ENCODE measurements at places on chromosomes 6 and 20.

DNA sequence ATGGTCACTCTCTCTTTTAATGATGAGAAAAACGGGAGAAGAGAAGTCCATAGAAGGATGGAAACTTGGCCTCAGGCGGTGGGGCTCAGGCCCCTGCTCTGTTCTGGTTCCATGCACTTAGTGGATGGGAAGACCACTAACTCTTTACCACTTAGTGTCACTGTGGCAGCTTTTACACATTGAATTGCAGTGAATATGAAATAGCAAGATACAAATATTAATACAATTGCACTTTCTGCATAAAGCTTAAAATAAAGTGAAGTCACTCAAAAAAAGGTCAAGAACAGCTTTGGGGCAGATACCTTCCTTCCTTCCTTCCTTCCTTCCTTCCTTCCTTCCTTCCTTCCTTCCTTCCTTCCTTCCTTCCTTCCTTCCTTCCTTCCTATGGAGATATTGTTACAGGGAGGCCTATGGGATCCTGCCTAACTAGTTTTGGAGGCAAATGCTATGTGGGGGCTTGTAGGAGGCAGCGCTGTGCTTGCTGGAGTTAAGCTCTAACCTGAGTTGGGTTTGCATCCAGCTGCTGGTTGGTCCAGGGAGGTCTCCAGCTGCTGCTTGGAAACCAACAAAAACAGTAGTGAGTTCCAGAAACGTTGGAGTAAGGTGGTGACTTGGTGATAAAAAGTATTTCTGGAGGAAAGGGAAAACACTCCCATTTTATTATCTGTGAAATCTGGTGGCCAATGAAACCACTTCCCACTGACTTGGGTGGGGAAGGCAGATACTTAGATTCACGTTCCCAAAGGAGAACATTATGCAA, 62.3 kb upstream of the NKX2-2 start:
- DNase-seq = no peak

GRCh38 chr20:7378864-7379605, 561.2 kb downstream of the HAO1 start:
- DNase-seq = no peak

GRCh38 chr6:13302751-13303667, 25.3 kb downstream of the TBC1D7 start:
- no peak for DNase-seq

- DNase-seq = no peak
Measured at GRCh38 chr20:38307371-38308046, 3.6 kb downstream of the BPI start.

DNA sequence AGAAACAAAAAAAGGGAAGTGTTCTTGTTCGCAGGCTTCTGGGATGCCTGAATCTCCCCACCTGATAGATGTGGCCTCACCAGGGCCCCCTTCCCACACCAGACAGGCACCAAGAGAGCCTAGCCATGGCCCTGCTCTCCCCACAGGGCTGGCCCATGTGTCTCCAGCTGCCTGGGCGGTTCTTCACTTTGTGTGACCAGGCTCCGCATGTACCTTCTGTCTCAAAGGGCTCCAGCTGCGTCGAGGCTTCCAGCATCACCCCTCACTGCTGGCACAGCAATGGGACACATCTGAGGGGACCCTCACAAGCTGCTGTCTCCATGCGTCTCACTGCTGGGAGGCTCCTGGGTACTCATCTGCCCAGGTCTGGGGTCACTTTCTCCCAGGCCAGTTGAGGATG, 362.9 kb downstream of the ZFAND3 start:
- no peak for DNase-seq

DNA sequence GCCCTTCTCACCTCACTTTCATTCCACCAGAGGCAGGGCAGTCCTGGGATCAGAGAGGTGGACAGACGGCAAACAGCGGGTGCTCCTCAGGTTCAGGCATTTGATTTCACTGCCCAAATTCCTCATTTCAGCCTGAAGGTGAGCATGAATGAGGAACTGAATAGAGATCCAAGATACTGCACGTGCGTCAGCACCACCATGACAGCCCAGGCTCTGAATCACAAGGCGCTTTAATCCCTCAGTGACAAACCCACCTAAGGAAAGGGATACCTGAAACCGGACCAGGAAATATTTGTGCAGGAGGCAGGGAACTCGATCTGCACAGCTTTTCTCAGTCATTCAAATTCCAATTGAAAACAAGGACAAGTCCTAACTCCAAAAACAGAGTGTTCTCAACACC, 174.8 kb upstream of the HEY2 start:
- no peak for DNase-seq

DNA sequence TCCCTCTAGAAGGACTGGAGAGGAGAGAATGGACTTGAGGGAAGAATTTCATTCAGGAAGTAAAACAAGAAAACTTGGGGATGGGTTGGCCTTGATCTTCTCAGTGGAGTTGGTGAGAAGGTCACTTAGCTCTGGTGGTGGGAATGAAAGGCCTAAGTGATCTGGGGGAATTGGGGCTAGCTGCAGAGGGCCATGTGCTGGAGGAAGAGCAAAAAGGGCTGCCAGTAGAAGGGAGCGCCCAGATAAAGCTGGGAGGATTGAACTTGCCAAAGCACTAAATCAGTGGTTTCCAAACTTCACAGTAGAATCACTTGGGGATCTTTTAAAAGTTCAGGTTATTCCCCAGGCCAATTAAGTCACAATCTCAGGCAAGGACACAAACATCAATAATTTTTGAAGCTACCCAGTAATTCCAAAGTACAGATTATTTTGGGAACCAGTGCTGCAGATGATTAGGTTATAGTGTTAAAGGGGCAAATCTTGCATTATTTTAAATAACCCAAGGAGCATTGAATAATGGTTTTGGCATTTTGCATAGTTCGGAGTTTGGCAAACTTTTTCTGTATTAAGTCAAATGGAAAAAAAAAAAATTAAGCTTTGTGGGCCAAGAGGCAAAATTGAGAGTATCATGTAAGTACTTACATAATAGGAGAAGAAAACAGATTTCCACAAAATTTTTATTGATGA, 36.5 kb upstream of the RFPL4B start:
- no peak for DNase-seq

DNA sequence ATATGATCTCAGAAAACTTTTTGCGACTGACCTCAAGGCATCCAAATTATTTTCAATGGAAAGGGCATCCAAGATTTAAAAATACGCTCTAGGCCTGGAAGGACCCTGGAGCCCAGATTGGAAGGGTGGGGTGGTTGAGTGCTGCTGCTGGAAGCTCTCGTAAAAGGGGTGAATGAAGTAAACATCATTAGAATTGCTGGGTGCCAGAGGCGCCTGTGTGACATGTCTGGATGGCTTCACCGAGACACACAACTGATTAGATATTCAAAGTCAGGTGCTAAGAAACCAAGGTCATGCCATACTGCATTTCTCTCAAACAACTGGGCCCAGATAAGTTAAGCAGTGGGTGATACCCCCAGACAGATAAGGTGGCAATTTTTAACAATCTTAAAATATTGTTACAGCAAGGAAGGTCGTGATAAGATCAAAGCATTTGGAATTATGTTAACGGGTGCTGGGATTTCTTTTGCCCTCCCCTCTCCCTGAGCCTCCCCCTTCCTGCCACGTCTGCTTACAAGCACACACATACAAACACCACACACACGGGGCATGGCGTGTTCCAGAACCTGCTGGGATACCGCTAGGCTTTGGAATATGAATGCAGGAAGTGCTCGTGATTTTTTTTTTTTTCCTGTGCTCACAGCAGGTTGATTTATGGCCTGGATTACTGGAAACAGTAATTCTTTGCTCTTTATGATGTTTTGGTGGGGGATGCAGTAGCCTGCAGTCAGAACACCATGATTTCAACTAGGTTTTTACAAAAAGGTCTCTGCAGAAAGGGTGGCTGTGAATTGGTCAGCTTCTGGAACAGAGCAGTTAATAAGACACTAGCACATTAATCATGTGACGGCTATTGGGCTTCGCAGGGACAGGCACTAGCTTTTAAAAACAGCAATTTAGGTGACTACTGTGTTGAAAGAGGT, 551.2 kb downstream of the QKI start:
- no peak for DNase-seq

- no peak for DNase-seq
Measured at GRCh38 chr6:149379977-149380376, 20.1 kb upstream of the SUMO4 start.

- no peak for DNase-seq
Measured at GRCh38 chr20:45323731-45324130, 15.6 kb upstream of the MATN4 start.

DNA sequence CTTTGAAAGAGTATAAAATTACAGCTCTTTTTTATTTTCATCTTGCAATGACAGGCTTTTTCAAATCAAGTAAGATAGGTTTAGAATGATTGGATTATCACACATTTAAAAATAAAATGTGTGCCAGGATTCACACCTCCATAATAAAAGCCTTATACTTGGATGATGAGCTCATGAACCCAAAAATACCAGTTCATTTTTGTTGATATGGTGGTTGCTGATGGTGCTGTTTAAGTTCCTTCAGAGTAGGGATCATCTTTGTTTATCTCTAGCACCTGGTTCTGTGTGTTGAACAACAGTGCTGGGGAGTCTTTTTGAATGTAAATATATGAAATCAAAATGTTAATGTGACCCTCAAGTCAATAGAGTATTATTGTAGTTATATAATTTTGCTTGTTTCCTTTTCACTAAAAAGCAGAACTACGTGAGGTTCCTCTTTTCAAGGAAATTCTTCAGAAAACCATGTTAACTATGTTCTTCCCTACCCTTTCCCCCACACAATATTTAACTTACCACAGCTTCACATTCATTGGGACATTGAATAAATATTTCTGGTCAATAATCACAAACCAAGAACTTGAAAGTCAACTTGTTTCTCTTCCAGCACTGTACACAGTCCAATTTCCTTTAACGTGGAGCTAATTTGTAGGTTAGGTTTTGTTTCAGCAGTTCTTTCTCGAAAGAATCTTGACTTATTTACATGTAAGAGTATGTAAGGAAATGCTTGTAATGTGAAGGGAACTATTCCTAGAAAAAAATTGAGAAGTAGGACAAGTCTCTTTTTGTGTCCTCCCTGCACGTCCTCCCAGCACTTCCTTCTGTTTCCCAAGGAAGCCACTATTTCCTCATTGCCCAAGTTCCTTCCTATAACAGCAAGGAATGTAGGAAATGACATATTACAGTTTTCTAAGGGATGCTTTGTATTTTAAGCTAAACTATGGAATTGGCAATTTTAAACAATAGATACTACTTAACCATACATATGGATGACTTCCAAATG, 945.9 kb upstream of the CITED2 start:
- no peak for DNase-seq

DNA sequence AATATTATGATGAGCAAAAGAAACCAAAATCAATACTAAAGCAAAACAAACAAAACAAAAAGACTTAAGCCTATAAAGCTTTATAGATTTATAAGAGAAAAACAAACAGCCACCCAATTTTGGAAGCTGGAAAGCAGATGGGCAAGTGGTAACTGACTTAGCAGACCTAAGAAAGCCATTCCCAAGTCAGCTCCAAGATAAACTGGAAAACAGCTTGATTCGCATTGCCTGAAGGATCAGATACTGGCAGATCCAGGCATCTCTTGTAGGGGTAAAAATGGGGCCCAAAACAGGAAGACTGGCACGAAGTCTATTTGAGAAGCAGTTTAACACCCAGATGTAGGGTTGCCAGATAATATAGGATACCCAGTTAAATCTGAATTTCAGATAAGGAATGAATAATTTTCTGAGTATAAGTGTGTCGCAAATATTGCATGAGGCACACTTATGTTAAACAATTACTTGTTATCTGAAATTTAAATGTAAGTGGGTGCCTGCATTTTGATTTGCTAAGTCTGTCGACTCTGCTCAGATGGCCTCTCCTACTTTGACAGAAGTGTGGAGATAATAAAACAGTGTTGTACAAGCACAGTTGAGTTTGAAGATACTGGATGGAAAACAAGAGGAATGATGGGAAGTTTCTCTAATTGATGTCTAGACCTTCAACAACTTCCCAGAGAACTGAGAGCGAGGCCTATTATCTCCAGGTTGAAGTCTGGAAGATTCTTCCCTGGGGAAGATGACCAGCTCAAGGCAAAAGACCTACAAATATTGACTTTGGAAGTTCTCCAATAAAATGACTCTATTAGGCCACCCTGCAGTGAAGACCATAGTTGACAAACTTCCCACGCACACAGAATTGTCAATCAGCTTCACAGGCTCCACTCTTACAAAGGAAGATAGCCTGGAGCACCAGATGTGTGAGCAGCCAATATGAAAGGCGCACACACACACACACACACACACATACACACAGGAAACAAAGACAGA, 113.4 kb downstream of the FAM50B start:
- no peak for DNase-seq

- no peak for DNase-seq
Measured at GRCh38 chr6:155517294-155517693, 61.7 kb upstream of the NOX3 start.

DNA sequence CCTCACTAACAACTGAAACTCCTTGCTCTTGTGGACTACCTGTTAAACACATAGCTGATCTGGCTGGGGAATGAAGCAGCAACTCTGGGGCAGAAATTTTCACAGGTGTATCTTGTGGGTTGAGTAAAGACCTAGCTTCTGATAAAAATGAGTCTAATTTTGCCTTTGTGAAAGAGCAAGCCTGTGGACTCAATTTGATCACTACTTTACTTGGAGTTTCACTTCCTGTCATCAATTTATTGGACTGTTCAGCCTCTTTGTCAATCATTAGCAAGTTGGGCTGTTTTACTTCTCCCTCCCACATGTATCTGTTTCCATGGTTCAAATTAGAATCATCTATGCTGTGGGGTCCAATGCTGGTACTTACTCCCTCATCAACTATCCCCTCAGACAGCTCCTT, 29.6 kb upstream of the CRIP3 start:
- DNase-seq = no peak

- DNase-seq = no peak
Measured at GRCh38 chr6:43457643-43458042, 2.3 kb upstream of the DLK2 start.

DNA sequence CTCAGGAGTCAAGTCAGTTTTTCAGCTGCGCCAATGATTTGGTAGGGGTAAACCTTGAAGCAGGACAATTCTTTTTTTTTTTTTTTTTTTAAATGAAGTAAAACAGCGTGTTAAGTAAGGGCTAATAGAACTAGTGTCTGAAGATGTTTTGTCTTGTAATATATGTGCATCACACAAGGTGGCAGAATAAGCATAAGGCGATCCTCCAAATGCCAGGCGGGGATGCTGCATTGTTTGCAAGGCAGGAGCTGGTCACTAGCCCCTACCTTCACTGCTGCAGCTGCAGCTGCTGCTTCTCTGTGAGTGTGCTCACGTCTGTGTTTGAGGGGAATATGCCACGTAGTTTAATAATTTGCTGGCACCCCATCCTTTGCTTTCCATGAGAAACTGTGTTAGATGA, 272.7 kb upstream of the MAP3K7 start:
- DNase-seq = no peak

All from type B pancreatic cell (in vitro differentiated cells).